ENCODE measurements at places on chromosomes 12 and 14.

GRCh38 chr14:95236221-95236620, 78.9 kb upstream of the DICER1 start:
- no peak for DNase-seq

GRCh38 chr14:60736494-60736893, 1.9 kb downstream of the MNAT1 start:
- DNase-seq, result no peak

GRCh38 chr12:113136990-113137511, 1.5 kb upstream of the RASAL1 start:
- no peak for DNase-seq

GRCh38 chr12:39574785-39575497, 44.7 kb downstream of the ABCD2 start:
- DNase-seq, result no peak

GRCh38 chr14:51806026-51807023, 54.1 kb upstream of the GNG2 start:
- no peak for DNase-seq

DNA sequence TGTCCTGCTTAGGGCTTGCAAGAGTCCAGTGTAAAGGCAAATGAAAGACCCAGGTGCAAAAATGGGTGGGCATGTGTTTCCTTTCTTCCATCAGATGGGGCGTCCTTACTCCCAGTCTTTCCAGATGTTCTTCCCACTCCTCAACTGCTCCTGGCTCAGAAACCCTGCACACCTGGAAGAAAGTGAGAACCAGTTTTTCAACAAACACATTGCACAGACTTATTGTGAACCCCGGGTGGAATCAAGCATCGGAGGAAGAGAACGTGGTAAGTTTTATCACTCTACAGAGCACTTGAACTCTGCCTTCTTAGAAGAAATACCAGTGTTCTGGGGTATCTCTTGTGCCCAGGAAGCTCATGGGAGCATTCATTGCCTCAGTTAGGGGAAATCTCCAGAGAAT, 93.3 kb downstream of the TMX1 start:
- DNase-seq, result no peak

- no peak for DNase-seq
Measured at GRCh38 chr14:101335061-101335661, 226.1 kb upstream of the DIO3 start.

Measured in activated effector memory CD4-positive, alpha-beta T cell treated with Interleukin-2 at 50 U/mL for 16 hours (primary cell).